ENCODE measurements at places on chromosomes 6 and 20.

- DNase-seq = no peak
These were observed 90.6 kb downstream of the EYA2 start for GRCh38 chr20:46985250-46985649.

- no peak for DNase-seq
These were observed 42.8 kb upstream of the DSE start for GRCh38 chr6:116327803-116328527.

DNA sequence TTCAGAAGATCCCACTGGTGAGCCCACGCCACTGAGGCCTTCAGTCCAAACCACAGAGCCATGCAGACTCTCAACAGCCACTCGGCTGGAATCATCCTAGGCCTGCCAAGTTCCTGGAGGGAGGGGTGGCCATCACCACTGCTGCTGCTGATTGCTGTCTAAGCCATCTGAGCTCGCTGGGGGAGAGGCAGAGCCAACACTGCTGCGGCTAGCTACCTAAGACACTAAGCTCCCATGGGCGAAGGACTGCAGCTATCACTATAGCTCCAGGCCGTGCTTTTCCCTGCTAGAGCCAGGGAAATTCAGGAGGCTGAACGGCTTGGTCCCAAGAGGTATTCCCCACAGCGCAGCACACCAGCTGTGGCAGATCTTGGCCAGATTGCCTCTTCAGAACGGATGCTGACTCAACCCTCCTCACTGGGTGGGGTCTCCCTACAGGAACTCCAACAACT is 73.6 kb downstream of the TBC1D32 start:
- DNase-seq = no peak

GRCh38 chr20:37309936-37310590 is 20.6 kb downstream of the MANBAL start:
- DNase-seq = no peak

GRCh38 chr20:39674842-39675241 is 712.7 kb downstream of the DHX35 start:
- DNase-seq = no peak

DNA sequence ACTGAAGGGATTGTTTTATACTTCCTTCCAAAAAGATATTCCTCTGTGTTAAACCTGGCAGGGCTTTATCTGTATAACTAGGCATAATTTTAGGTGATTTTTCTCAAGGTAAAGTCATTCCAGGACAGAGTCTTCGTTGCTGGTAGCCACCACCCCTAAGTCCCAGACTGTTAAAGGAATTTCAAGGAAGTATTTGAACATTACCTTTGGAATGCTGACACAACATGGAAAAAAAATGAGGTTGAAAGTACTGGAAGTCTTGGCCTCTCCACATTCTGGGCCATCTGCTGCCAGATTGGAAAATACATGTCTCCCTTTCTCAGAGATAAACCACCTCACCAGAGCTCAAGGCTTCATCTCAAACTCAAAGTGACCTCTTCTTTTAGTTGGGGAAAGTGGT is 27.0 kb upstream of the ETV7 start:
- DNase-seq = no peak

- no peak for DNase-seq
These were observed 7.9 kb upstream of the RIN2 start for GRCh38 chr20:19750101-19750606.

Data from activated T-helper 9 cell treated with anti-CD3 and anti-CD28 coated beads, Interleukin-2, amount 50 U/mL, for 16 hours (primary cell).